ENCODE measurements at places on chromosomes 3 and 15.

DNA sequence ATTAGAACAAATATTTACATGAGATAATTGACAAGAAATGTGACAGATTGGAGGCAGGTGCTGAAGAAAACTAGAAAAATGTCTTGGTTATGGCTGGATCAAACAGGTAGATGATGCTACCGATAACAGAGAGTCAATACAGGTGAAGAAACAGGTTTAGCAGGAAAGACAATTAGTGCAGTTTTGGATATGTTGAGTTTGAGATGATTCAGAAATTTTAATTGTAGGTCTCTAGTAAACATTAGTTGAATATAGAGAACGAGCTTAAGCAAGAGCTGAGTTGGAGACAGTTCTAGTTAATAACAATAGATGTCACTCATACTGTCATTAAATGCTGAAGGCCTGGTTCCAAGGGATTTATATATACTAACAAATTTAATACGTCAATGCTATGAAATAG lies 524.4 kb downstream of the NSUN3 start:
- H3K4me3 ChIP-seq, result no peak overlapping the region
- DNase-seq, result no peak
- no peak overlapping the region for H3K27ac ChIP-seq
- no peaks in the 10 kb centered on the region for H3K36me3 ChIP-seq
- H3K4me1 ChIP-seq, result no peaks in the 10 kb centered on the region

DNA sequence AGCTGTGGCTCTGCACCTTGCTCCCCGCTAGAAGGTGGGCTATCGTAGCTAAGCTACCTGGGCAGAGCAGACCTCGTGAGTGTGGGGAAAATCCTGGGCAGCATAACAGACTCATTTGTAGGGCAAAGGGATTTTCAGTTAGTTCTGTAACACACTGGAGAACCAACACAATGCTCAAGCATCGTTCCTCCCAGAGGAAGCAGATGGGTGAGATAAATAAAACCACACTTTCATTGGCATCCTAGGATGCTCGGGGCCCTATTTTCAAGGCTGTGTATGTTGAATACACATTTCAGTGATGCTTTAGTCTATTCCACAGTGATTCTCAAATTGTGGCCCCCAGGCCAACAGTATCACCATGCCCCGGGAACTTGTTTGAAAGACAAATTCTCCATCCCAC lies 20.0 kb downstream of the LIPC start:
- peaks cover 22% of the 10 kb centered on the region for H3K4me1 ChIP-seq
- no peak overlapping the region for H3K4me3 ChIP-seq
- no peaks in the 10 kb centered on the region for H3K27me3 ChIP-seq
- no peak for DNase-seq
- no peaks in the 10 kb centered on the region for H3K36me3 ChIP-seq
- H3K27ac ChIP-seq, result no peak overlapping the region

GRCh38 chr3:55624238-55624637 lies 137.1 kb upstream of the WNT5A start:
- no peaks in the 10 kb centered on the region for H3K36me3 ChIP-seq
- peak; percentile 78 for DNase-seq
- H3K4me1 ChIP-seq, result peaks cover 31% of the 10 kb centered on the region
- no peak overlapping the region for H3K4me3 ChIP-seq

DNA sequence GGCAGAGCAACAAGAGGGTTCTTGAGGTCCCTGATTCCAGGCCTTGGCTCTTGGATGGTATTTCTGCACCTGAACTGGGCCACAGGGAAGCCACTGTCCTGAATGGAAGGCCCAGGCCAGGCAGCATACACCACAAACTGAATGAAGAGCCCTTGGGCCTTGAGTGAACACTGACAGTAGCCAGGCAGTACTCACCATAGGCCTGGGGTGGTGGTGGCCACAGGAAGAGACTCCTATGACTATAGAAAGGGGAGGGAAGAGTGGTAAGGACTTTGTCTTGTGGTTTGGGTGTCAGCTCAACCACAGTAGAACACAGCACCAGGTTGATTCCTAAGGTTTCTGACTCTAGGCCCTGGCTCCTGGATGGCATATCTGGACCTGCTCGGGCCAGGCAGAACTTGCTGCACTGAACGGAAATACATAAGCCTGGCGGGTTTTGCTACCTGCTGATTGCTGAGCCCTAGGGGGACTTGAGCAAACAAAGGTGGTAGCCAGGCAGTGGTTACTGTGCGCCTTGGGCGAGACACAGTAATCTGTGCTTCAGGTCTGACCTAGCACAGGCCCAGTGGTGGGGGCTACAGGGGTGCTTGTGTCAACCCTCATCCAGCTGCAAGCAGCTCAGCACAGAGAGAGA lies 241.4 kb downstream of the ISL2 start:
- H3K4me1 ChIP-seq, result peaks cover 8% of the 10 kb centered on the region
- DNase-seq, result no peak
- 0 out of 2 replicates have a peak, but pooled peaks cover 5% of the 10 kb centered on the region for H3K36me3 ChIP-seq
- no peak overlapping the region for H3K27ac ChIP-seq
- H3K4me3 ChIP-seq, result no peak overlapping the region
- no peaks in the 10 kb centered on the region for H3K27me3 ChIP-seq

GRCh38 chr15:52338058-52338457 lies 42.5 kb upstream of the MYO5C start:
- H3K4me1 ChIP-seq, result peaks cover 30% of the 10 kb centered on the region
- H3K27me3 ChIP-seq, result no peaks in the 10 kb centered on the region
- no peak overlapping the region for H3K27ac ChIP-seq
- no peak overlapping the region for H3K4me3 ChIP-seq

DNA sequence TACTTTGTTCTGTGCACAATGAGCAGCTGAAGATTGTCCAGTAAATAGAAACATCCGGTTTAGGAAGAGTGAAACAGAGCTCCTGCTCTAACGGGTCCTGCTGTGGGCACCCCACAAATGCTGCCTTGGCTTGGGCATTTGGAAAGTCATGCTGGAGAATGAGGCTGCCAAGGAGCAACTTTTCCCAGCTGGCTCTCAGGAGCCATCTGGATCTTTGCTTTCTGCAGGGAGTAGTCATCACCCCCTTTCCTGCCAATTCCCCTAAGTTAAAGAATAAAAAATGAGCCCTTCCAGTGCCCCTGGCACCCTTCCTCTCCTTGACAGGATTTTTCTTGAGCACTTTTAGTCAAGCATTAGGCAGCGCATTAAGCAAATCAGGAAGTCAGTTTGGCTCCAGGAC lies 90.0 kb downstream of the FAM43A start:
- H3K36me3 ChIP-seq, result no peaks in the 10 kb centered on the region
- H3K27me3 ChIP-seq, result 0 out of 2 replicates have a peak, but pooled peaks cover 4% of the 10 kb centered on the region
- DNase-seq, result peak; percentile 13
- H3K4me1 ChIP-seq, result peaks cover 31% of the 10 kb centered on the region

- H3K27me3 ChIP-seq, result peaks cover 26% of the 10 kb centered on the region
- DNase-seq, result peak; percentile 61
- no peak overlapping the region for H3K27ac ChIP-seq
- H3K4me3 ChIP-seq, result peak overlapping the region; percentile 87
- H3K4me1 ChIP-seq, result no peaks in the 10 kb centered on the region
- H3K36me3 ChIP-seq, result no peaks in the 10 kb centered on the region
Observed at GRCh38 chr15:51751697-51752683, 593 bp downstream of the TMOD2 start.

DNA sequence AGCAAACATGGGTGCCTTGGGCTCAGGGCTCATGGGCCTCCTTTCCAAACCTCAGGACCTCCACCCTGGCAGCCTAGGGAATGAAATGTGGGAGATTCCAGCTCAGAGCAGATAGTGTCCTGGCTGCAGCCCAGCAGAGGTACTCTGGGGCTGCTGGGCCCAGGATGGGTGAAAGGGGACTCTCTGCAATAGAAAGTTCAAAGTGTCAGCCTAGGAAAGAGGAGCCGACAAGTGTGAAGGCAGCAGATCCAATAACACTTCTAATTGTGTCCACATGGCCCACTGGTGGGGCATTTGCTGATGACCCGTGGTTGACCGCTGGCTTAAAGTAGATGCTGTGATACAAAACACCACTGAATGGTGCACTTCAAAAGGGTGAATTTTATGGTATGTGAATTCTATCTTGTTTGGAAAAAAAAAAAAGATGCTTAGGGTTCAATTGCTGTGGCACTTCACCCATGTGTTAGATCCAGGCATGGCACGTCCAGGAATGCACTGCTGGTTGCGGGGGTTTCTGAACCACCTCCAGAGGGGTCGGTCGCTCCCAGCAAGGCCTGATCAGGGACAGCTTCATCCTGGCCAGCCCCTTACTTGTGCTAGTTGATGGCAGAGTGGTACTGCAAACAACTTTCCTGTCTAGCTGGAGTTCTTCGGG lies 20.9 kb downstream of the AMOTL2 start:
- H3K27ac ChIP-seq, result peak overlapping the region; percentile 92

DNA sequence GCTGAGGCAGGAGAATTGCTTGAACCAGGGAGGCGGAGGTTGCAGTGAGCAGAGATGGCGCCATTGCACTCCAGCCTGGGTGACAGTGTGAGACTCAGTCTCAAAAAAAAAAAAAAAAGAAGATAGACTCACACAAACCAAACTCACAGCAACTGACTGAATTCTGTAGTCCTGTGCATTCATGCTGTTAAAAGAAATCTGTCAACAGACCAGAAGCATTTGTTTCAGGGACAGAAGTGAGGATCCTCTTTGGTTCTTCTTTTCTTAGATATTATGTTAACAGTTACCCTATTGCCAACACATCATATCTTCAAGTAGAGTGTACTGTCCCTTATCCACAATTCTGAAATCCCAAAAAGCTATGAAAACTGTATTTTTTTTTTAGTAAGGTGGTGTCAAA lies 192.4 kb downstream of the CDIN1 start:
- no peaks in the 10 kb centered on the region for H3K4me1 ChIP-seq
- no peak overlapping the region for H3K27ac ChIP-seq
- no peak overlapping the region for H3K4me3 ChIP-seq
- no peaks in the 10 kb centered on the region for H3K27me3 ChIP-seq
- DNase-seq, result no peak

DNA sequence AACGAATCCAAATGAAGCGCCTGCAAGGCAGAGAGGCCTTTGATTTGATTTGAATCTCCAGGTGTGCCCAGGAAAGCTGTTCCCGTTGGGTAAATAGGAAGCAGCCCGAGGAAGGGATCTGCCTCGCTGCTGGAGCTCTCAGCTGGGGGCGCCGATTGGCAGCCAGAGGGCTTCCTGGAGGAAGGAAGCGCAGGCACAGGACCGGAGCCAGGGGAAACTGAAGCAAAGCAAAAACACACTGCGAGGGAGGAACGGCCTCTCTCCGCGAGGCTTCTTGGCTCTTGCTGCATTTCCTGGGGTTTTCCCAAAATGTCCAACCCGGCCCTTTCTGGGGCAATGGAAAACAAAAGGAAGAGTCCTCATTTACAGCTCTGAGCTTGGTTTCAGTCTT lies 80.3 kb downstream of the TMEM266 start:
- H3K36me3 ChIP-seq, result no peaks in the 10 kb centered on the region
- H3K27ac ChIP-seq, result no peak overlapping the region
- no peak overlapping the region for H3K4me3 ChIP-seq
- no peaks in the 10 kb centered on the region for H3K4me1 ChIP-seq
- H3K27me3 ChIP-seq, result peaks cover 34% of the 10 kb centered on the region

- peaks cover 2% of the 10 kb centered on the region for H3K4me1 ChIP-seq
- no peak overlapping the region for H3K4me3 ChIP-seq
- no peak for DNase-seq
- H3K27ac ChIP-seq, result no peak overlapping the region
- H3K36me3 ChIP-seq, result no peaks in the 10 kb centered on the region
- no peaks in the 10 kb centered on the region for H3K27me3 ChIP-seq
Observed at GRCh38 chr3:156583469-156583868, 28.6 kb upstream of the SSR3 start.

GRCh38 chr15:77533578-77534430 lies 98.9 kb downstream of the LINGO1 start:
- no peaks in the 10 kb centered on the region for H3K27me3 ChIP-seq
- no peak for DNase-seq
- no peak overlapping the region for H3K27ac ChIP-seq
- H3K36me3 ChIP-seq, result no peaks in the 10 kb centered on the region
- no peaks in the 10 kb centered on the region for H3K4me1 ChIP-seq
- H3K4me3 ChIP-seq, result no peak overlapping the region

DNA sequence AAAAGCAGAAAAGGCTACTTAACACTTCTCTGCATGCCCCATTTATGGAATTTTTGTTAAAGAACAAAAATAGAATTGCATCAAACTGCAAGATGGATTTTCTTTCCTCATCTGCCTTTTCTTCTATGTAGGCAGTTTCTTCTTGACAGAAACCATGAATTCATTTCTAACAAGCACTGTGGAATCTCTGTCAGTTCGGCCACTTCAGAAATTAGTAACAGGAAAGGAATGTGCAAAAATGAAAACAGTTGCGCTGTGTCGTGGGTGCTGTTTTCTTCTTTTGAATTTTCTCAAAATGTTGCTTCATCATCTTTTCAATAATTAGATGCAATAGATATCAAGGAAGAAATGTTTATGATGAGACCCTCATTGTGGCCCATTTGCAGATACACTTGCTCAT lies 151.6 kb downstream of the FOXB1 start:
- peaks cover 15% of the 10 kb centered on the region for H3K27me3 ChIP-seq
- no peak overlapping the region for H3K27ac ChIP-seq

DNA sequence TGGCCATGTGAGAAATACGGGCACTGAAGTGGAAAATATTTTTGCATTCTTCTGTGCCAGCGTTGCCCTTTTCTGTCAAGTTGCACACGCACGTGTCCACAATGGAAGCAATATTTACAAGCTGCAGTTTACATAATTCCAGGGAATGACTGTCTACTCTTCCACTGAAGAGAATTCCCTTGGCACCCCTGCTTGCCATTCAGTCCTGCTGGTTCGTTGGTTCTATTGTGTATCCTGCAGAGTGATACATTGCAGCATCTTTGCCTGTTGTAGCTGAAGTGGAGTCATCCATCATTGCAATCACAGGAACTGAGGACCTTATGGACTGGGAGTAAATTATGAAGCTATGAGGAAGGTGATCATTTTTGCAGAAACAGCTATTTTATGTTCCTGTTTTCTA lies 759.4 kb downstream of the ROBO2 start:
- H3K4me1 ChIP-seq, result no peaks in the 10 kb centered on the region
- H3K36me3 ChIP-seq, result no peaks in the 10 kb centered on the region
- no peak overlapping the region for H3K27ac ChIP-seq
- H3K27me3 ChIP-seq, result no peaks in the 10 kb centered on the region
- H3K4me3 ChIP-seq, result no peak overlapping the region

DNA sequence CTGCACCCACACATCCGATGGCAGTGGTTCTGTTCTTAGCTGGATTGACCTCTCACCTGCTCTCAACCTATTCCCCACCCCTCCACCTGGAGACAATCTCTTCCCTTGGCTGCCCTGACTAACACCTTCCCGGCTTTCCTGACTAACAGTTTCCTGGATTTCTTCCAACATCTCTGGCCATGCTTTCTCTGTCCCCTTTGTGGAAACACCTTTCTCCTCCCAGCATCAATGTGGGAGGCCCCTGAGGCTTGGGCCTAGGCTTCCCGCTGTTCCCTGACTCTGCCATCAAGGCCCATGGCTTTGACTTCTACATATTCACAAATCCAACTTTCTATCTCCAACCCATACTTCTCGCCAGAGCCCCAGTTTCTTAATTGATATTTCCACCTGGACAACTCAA lies 142.8 kb upstream of the ATP2B2 start:
- H3K27ac ChIP-seq, result no peak overlapping the region
- no peaks in the 10 kb centered on the region for H3K36me3 ChIP-seq
- no peak overlapping the region for H3K4me3 ChIP-seq
- no peaks in the 10 kb centered on the region for H3K4me1 ChIP-seq
- H3K27me3 ChIP-seq, result no peaks in the 10 kb centered on the region

- peaks cover 2% of the 10 kb centered on the region for H3K4me1 ChIP-seq
- no peaks in the 10 kb centered on the region for H3K36me3 ChIP-seq
- DNase-seq, result no peak
- no peaks in the 10 kb centered on the region for H3K27me3 ChIP-seq
- no peak overlapping the region for H3K27ac ChIP-seq
- H3K4me3 ChIP-seq, result no peak overlapping the region
Observed at GRCh38 chr3:52441772-52442332, 3.1 kb downstream of the SEMA3G start.

GRCh38 chr3:54949491-54950044 lies 21.7 kb upstream of the LRTM1 start:
- H3K36me3 ChIP-seq, result no peaks in the 10 kb centered on the region
- H3K4me1 ChIP-seq, result peaks cover 27% of the 10 kb centered on the region
- H3K27ac ChIP-seq, result no peak overlapping the region
- DNase-seq, result no peak
- no peaks in the 10 kb centered on the region for H3K27me3 ChIP-seq
- no peak overlapping the region for H3K4me3 ChIP-seq

Measured in GM23248 (cell line).